ENCODE measurements at places on chromosomes 1 and 21.

DNA sequence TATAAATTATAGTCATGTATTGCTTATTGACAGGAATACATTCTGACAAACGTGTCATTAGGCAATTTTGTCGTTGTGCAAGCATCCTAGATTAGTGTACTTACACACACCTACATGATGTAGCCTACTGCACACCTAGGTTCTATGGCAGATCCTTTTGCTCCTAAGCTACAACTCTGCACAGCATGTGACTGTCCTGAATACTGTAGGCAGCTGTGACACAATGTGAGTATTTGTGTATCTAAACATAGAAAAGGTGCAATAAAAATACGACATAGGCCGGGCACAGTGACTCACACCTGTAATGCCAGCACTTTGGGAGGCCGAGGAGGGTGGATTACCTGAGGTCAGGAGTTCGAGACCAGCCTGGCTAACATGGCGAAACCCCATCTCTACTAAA lies 36.5 kb downstream of the TNFRSF8 start:
- no peak for DNase-seq

GRCh38 chr21:46411236-46411635 lies 47.5 kb upstream of the DIP2A start:
- no peak for DNase-seq

GRCh38 chr1:186978596-186979556 lies 150.1 kb downstream of the PLA2G4A start:
- no peak for DNase-seq

DNA sequence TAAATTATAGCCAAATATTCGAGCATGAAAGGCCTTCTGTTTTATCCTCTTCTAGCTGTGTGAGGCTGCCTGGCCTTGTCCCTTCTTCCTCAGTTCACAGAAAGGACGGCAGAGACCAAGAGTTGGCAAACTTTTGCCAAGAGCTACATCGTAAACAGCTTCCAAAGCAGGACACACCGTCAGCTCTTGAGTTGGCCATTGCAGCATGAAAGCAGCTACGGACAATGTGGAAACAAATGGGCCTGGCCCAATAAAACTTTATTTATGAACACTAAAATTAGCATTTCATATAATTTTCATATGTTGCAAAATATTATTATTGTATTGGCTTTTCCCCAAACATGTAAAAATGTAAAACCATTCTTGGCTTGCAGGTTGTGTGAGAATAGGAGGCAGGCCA lies 10.7 kb downstream of the C21orf58 start:
- no peak for DNase-seq

DNA sequence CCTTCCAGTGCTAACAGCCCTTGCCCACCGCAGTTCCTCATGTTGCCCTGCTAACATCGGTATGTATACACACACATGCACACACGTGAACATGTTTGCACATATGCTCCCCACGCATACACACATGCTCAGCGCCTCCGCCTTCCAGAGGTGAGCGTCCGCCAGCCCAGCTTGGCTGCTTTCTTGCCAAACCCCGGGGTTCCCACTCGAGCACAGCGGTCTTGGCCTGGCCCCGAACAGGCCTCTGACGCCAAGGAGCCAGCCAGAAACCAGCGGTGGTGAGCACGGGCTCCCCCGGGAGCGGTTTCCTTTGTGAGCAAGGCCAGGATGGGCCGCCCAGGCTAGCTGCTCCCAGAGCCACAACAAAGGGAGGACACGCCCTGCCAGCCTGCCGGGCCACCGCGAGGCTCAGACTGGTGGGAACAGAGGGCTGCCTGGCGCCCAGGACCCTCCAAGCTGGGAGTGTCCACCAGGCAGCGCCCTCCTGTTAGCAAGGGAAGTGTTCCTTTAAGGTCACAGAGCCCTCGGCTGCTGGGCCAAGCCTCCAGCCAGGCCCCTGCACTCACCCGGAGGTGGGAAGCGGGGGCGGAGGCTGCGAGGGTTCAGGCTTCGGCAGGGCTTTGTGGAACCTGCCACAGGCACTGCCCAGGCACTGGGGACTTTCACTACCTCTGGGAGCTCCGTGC lies 65.4 kb downstream of the ALPL start:
- DNase-seq: no peak

GRCh38 chr1:13617773-13618172 lies 34.1 kb downstream of the PDPN start:
- DNase-seq: no peak

DNA sequence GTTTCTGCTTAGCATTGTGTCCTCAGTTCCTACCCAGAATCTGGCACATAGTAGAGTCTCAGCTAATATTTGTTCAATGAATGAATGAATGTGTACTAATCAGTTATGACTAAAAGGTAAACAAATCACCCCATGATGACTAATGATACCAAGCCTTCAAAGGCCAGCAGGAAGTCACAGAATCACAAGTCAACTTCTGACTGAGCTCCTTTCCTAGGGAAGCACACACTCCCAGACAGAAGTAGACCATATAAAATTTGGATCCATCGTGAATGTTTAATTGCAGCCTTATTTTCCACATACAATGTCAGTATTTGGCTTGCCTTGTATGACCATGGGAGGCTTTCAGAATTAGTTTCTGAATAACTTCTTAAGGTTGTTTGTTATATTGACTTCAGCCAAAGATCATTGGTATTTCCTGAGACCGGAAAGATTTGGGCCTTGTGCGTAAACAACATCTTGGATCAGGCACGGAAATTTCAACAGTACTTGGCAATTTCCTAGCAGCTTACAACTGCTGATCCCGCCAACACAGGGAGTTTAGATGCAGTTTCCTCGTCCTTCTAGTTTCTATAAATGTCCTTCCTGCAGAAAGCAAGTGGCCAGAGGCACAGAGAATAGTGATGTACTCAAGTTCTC lies 185.9 kb upstream of the ATP1B1 start:
- DNase-seq: no peak

DNA sequence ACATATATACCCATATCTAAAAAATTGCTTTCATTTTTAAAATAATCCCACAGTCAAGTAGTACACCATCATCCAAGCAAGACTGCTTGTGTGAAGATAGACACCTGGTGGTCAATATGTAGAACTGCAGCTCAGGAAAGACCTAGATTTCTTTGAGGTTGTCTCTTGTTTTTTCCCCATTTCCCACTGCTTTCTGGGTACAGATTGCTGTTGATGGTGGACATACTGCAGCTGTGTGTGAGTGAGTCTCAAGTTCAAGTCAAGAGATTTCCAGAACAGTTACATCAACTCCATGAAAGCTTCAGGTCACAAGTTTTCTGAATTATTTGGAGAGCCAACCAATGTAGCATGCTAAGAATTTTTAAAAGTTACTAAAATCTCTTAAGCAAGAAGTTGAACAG lies 306.4 kb downstream of the DUSP10 start:
- no peak for DNase-seq

- no peak for DNase-seq
These were observed 284.8 kb downstream of the BACH1 start for GRCh38 chr21:29583424-29583924.

DNA sequence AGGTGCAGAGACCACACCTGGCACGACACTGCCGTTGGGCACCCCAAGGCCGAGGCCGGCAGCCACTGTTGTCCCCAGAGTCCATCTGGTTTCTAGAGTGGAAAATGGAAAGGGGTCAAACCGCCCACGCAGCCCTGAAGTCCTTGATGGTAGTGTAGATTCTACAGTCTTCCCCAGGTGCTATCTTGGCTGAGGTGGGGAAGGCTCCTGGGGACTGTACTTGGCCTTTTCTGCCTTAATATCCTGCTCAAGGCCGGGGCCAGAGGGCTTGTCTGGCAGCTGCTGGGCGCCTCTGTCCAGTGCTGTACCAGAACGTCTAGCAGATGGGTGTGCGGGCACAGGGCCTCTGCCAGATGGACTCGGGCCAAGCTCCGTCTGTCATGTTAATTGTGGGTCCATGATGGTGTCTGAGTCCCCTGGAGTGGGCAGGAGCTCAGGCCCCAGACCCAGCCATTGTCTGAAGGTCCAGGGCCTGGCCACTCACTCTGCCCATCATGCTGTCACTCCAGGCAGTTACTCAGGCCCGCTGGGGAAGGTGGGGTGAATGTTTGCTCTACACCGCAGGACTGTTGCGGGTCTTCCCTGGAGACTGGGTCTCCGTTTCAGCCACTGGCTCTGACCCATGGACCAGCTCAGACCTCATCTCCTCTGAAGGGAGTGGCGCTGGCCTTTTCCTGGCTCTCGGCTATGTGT lies 161.9 kb upstream of the COL6A1 start:
- no peak for DNase-seq

- no peak for DNase-seq
These were observed 206.8 kb downstream of the ZNF326 start for GRCh38 chr1:90201467-90202358.

DNA sequence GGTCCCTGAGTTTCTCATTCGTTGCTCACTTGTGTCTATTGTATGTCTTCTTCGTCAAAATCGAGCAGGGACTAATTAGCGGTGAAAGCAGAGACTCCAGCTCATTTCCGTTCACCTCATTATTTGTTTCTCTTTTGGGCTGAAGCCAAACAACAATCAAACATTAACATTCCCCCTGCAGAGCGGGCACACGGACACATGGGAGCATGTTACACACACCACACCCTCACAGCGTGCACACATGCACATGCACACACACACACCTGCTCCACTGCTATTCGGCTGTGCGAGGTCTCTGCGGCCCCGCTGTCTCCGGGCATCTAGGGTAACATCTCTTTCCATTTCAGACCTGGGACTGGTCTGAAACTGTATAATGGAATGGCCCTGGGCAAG lies 58.5 kb upstream of the LRRC8D start:
- DNase-seq: no peak

DNA sequence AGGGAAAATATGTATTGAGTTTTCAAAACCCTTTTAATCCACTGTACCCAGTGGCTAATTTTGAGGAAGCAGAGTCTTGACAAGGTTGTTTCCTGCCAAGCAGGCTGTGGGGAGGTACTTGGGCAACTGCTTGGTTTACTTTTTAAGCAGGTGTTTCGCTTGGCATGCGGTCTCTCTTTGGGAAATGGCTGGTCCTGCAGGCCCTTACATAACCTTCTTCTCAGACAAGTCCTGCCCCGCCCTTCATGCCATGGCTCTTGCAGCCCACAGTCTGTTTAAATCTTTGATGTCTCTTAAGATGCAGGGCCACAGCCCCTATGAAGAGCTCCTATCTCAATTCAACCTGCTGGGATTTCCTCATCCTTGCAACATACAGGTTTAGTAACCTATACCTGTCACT lies 36.0 kb upstream of the ABCD3 start:
- DNase-seq: no peak

DNA sequence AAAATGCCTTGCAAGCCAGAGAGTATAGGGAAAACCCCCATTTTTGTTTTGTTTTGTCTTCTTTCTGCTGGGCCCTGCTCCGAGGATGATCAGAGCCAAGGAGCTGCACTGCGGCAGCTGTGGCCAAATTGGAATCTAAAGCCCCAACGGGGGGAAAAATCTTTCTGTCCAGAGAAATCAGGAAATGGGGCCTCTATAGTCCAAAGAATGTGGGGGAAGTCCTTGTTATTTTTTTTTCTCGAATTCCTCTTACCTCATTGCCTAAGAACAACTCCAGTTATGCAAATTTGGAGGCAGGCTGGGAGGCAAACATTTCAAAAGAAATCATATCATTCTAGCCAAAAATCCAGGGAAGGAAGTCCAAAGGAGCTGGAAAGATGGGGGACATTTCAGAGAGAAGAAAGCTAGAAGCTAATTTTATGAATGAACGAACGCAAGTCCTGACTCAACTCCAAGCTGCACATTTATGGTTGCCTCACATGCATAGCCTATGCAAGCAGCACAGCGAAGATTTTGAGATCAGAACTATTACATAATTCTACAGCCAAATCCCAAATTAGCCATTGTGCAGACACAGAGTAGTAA lies 263.2 kb downstream of the KCTD3 start:
- DNase-seq: no peak

GRCh38 chr1:36947384-36947783 lies 86.9 kb downstream of the GRIK3 start:
- no peak for DNase-seq

GRCh38 chr1:228169345-228169744 lies 3.7 kb downstream of the IBA57 start:
- DNase-seq: no peak

- no peak for DNase-seq
These were observed 56.0 kb downstream of the KANK4 start for GRCh38 chr1:62263006-62263813.

GRCh38 chr1:98049370-98050135 lies 128.7 kb upstream of the DPYD start:
- no peak for DNase-seq

- DNase-seq: peak; percentile 9
These were observed 1.2 kb downstream of the S100A10 start for GRCh38 chr1:151992303-151993083.

GRCh38 chr1:165629848-165630628 lies 996 bp upstream of the MGST3 start:
- DNase-seq: peak; percentile 27

- no peak for DNase-seq
These were observed 15.4 kb upstream of the FRRS1 start for GRCh38 chr1:99781798-99782197.

DNA sequence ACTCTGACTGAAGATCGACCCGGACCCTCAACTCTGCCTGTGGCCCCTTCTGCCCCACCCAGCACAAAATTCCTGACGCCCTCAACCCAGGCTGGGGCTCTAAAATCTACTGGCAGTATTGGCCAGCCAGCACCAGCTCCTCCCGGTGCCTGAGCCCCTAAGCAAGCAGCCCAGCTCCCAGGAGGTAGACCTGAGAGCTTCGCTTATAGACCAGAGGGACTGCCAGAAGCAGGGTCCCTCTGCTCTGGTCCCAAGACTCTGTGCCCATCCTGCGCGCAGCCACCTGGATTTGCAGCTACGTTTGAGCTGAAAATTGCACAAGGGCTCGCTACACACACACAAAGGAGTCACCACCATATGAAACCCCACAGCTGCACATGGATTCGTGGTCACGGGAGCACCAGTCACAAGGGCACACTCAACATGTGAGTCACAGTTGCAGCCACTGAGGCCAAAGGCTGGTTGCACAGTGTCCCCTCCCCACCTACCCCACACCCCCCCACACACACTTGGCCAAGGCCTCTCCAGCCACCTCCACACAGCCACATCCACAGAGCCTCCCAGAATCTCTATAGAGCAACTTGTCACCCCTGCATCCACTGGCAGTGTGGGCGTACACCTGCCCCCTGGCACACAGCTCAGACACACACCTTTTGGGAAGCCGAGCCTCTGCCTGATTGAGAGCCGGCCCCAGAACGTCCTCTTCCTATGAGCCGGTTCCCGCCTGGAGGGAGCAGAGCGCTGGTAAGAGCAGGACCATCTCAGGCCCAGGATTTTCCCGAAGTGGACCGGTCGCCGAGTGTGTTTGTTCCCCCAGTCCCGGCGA lies 1.1 kb upstream of the DMBX1 start:
- no peak for DNase-seq

GRCh38 chr1:30830537-30830936 lies 73.0 kb upstream of the LAPTM5 start:
- no peak for DNase-seq

- DNase-seq: peak; percentile 81
These were observed 24.8 kb upstream of the SELENON start for GRCh38 chr1:25774921-25775771.

DNA sequence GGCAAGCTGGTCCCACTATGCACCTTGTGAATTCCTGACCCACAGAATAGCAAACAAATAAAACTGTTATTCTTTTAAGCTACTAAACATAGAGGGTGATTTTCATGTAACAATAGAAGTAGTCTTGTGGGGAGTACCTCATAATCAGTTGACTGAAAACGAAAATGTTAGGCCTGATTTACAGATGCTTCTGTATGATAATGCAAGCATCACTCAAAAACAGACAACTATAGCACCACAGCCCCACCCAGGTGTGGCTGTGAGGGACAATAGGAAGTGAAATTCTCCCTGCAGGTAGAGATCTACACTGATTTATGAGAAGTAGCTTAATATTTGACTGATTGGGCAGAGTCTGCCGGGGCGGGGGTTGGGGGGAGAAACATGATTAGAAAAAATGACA lies 26.5 kb upstream of the KRTAP19-8 start:
- no peak for DNase-seq

Measured in stimulated activated naive CD4-positive, alpha-beta T cell treated with Interleukin-2 at 50 U/mL for 16 hours (primary cell).